H4 (cell line): ENCODE measurements at places on chromosomes 5 and 9.
A peak's percentile ranks its signal among the peaks of the same experiment; 100 is the strongest.

DNA sequence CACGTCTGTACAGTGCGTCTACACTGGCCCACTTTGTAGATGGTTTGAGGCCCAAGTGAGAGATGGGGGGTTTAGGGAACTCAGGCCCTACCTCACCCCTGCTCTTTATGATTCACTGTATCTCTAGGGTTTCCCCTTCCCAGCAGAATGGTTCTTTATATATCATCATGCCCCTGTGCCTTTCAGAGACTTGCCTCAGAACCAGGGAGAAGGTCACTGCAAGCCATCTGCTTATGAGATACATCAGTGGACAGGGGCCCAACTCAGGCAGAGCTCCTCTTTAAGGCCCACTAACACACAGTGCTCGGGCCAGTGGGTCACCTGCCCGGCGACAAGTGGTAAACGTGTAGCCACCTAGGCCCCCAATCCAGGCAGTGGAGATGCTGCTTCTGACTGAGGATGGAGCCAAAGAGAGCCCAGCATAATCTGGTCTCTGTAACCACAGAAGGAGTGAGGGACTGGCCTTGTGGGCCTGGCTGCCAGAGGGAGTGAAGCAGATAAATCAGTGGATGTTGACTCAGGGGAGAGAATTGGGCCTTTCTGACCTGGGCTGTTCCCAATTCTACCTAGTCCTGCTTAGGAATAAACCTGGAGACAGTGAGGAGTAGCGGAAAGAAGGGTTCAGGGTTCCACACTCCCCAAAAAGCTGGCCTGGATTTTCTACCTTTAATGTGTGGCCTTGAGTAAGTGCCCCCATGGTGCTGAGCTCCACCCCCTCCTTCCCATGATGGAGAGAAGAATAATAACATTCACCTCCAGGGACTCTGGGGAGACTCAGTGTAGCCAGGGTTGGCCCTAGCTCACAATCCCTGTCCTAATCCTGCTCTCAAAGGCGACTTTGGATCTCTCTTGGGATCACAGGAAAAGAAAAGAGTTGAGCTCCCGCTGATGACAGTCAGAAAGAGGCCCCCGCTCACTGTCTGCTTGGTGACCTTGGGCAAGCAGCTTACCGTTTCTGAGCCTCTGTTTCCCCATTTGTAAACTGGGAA, 2.8 kb upstream of the DUSP1 start:
- no peak for DNase-seq

DNA sequence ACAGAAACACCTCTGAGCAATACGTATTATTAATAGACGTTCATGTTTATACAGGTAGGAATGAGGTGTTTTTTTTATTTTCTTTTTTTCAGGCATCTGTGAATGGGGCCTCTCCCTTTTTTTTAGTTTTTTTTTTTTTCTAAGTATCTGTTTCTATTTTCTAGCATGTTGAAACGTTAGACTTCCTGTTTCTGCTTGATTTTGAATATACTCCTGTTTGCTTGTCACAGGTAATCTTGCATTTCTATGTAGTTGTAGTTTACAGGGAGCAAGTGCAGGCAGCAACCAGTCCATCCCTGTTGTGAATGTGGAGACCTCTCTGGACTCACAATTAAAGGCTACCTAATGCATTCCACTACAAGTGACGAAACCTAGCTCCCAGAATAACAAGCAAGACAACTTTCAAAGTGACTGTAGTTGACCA, 22.8 kb upstream of the TNFAIP8 start:
- DNase-seq = no peak

DNA sequence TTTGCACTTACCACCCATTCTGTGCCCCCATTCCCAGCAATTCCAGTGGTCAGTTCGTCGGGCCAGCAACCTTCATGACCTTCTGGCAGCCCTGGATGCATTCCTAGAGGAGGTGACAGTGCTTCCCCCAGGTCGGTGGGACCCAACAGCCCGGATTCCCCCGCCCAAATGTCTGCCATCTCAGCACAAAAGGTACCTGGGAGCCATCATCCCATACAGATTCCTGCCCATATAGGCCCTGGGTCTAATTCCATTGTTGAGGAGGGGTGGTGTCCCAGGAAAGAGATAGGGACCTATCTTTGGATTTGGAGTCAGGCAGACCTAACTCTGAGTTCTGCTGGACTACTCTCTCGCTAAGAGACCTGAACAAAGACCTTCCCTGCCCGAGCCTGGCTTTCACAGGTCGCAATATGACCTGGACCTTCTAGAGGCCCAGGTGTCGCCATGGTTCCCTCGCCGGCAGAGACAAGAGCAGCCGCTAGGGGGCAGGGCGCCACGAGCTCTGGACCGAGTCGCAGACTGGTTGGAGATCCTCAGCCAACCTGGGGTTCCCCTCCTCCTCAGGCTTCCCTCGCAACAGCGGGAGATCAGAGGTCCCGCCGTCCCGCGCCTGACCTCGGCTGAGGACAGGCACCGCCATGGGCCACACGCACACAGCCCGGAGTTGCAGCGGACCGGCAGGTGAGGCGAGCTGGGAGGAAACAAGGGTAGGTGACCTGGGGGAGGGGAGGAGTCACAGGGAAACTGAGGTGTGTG, 3.1 kb downstream of the SLC4A9 start:
- peak; percentile 55 for DNase-seq

GRCh38 chr9:8419596-8420275, 620.2 kb upstream of the DMAC1 start:
- no peak for DNase-seq

DNA sequence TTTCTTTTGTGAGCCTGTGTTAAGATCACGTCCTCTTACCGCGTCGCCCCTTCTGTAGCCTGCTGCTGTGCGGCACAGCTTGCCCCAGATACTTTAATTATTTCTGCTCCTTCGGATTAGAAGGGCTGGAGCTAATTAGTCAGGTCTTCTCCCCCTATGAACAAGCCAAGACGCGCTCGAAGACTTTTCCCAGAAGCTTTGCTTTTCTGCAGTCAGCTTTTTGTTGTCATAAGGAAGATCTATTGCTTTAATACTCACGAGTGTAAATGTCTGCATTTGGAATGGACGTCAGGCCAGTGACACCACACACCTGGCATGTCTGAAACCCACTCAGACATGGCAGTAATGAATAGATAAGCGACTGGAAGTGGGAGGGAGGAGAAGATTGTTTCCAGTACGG, 37.0 kb downstream of the PRUNE2 start:
- DNase-seq = no peak

DNA sequence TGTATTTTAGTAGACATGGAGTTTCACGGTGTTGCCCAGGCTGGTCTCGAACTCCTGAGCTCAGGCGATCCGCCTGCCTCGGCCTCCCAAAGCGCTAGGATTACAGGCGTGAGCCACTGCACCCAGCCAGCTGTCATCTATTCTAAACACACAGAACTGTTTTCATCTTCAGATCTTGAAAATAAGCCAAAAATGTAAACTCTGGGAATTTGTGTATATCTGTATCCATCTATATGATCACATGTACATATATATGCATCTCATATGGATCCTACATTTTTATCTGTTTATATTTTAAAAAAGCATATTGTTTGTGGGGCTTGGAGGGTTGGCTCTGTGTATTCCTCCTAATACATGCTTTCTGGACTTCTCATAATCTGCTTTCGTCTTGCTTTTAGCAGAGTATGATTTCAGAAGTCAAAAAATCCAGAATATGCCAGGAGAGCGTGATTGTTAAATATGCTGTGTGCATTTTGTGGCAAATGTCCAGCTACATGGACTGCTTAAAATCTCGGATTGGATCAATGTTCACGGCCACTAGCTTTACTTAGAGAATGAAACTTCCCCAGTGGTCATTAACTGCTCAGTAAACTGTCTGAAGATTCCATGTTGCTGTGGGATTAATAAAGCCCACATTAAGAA, 274.4 kb upstream of the IRX1 start:
- DNase-seq = no peak

DNA sequence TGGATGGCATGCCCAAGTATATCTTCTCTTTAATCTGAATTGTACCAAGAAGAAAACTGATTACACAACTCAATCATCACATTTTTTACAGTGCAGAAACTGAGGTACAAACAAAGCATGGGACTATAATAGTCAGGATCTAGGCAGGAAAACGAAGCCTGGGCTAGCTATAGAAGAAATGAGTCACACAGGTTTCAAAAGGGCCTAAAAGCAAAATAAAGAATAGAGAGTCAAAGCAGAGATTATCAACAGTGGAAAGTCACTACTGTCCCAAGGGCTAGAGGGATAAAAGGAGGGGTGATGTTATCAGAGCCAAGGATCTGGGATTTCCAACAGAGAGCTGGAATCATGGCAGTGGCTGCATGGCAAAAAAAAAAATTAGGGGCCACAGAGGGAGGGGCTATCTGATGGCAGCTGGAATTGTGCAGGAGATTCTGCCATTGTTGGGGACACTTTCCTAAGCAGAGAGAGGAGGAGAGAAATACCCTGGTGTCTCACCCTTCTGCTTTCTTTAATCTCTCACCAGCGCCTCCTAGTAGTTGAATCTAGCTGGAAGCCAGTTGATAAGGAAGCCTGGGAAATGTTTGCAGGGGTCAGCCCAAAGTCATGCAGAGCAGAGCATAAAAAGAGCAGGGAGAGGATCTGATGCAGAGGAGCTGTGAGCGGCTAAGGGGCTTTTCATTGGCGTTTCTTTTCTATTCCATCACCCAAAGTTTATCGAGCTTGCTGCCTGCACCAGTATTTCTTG, 343.2 kb downstream of the ACTL7B start:
- DNase-seq = no peak
